AG20443 (cell line): ENCODE measurements at places on chromosomes 2 and 18.

GRCh38 chr18:41933778-41934177, 21.3 kb upstream of the PIK3C3 start:
- no peak for DNase-seq

- no peak for DNase-seq
These were observed at the start of gene SOX11 for GRCh38 chr2:5691985-5692529. Gene SOX11 (plus strand): TSS chr2:5692384. CDS start chr2:5692722, 338 bp downstream.

GRCh38 chr2:83615511-83615910, 843.6 kb downstream of the SUCLG1 start:
- no peak for DNase-seq

DNA sequence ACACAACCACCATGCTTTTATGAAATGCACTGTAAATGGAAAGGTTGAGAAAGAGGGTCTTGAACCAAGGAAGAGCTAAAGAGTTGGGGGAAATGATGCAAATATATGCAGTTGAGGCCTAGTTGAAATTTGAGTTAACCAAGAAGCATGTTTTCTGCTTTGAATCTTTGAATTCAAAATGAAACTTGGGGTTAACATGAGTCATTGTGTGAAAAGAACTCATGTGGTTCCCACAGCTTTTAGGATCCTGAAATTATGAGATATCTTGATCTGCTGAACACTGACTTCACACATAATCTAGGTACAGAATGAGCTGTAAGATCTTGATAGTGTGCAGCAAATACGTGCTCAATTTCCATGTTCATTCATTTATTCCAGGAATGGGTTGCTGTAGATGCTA, 422.9 kb upstream of the TRIB2 start:
- DNase-seq, result no peak

GRCh38 chr2:34724107-34724506, 1125.0 kb upstream of the FAM98A start:
- DNase-seq, result no peak

- DNase-seq, result no peak
These were observed 132.1 kb downstream of the MSH2 start for GRCh38 chr2:47535073-47535472.

DNA sequence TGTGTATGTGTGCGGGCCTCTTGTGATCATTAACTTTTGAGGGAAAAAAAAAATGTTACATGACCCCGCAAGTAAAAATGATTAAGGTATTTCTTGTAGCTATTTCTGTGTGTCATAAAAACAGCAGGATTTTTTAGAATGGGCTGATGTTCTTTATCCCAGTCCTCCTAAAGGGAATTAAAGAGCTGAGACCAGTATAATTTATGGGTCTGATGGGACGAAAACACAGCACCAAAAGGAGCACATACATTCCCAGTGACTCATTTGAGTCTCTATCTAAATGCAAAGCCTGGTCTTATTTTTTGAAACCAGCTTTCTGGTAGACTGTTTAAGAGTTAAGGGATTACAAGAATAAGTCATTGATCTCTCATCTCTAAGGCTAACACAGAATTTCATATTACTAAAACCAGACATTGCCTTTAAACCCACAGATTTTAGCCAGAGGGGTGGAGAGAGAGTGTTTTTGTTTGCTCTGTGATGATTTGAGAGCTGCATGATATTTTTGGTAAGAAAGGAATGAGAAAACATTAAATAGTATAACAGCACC, 342.3 kb upstream of the EPHA4 start:
- DNase-seq, result no peak

GRCh38 chr2:74017223-74017622, 32.5 kb downstream of the TET3 start:
- DNase-seq, result no peak

DNA sequence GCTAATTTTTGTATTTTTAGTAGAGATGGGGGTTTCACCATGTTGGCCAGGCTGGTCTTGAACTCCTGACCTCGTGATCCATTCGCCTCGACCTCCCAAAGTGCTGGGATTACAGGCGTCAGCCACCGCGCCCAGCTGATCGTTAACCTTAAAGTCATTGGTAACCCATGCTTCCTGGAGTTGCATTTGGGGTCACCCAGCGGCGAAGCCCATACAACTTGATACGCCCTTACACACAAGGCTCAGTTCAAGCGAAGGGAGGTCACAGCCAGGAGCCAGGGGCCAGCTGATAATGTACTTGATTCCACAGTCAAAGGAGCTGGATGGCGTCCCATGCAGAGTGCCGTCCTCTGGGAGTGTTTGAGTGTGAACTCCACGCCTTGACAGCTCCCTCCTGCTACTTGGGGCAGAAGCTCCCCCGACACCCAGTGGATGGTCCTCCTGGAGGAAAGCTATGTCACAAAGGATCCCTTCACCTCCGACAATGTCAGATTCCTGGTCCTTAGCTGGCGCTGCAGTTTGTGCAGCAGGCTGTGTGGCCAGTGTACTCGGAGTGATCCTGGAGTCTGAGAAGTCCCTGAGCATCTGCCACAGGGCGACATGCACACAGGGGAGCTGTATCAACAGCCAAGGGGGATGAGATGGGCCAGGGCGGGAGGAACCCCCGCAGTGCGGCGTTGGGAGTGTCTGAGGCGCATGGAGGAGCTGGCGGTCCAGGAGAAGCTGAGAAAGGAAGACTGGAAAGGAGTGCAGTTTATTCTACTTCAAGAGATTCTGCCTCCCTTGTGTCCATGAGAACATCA, 7.9 kb downstream of the CLHC1 start:
- no peak for DNase-seq

GRCh38 chr2:31945572-31945935, 65.3 kb downstream of the MEMO1 start:
- DNase-seq, result no peak

DNA sequence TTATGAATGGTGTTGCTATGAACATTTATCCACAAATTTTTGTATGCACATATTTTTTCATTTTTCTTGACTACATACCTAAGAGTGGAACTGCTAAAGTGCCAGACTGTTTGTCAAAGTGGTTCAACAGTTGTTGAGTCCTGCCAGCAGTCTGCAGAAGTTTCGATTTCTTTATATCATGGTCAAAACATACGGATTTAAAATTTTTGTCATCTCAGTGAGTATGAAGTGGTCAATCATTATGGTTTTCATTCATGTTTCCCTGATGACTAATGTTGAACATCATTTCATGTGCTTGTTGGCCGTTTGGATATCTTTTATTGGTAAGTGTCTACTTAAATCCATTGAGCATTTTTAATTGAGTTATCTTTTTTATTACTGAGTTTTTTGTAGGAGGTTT, 39.2 kb downstream of the CCDC138 start:
- no peak for DNase-seq

DNA sequence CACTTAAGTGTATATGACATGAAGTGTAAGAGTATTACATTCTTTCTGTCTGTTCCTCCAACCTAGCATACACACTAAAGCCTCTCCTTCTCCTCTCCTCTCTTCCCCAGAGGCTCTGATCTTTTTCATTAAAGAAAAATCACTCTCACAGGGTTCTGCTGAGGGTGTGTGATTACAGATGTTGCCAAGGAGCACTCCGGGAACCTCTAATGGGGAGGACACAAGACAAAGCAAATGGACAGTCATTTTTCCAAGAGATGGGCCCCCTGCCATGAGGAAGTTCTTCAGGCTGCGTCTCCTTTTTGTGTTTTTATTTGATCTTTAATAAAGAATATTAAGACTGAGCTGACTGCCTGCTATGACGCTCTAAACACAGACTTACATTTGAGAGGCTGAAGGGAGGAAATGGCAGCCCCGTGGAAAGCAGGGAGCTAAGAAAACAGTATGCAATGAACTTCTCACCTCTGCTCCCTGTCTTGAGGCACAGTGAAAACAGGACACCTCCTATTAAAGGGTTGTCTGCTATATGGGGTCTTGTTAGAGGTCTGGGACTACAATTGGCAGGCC, 578.1 kb downstream of the PIK3C3 start:
- no peak for DNase-seq

DNA sequence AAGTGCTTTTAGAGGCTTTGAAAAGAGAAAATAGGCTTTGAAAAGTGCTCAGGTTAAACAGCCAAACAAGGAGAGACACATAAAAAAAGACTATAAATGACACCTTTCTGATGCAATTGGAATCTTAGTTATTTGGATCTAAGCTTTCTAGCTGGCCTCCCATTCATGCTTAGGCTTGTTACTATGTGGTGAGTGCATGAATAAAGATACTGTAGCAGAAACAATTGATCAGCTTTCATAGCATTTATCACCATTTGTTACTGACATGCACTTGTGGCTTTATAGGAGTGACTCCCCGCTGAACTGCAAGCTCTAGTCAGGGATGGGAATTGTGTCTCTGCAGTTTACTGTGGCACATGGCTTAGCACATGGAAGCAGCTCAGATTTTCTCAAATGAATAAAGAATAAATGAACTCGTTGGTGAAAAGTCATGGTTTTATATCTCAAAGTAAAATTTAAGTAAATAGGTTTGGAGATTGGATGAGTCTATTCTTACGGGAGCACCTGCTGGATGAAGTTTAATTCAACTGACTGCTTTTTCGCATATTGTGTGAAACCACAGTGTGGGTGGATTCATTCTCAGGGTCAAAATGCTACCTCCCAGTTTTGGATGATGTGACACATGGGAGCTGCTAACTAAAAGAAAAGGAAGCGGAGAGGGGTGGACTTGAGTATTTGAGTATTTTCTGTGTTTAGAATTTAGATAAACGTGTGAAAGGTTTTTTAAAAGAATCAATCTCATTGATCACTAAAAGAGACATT, 91.1 kb upstream of the NOL4 start:
- DNase-seq, result no peak

DNA sequence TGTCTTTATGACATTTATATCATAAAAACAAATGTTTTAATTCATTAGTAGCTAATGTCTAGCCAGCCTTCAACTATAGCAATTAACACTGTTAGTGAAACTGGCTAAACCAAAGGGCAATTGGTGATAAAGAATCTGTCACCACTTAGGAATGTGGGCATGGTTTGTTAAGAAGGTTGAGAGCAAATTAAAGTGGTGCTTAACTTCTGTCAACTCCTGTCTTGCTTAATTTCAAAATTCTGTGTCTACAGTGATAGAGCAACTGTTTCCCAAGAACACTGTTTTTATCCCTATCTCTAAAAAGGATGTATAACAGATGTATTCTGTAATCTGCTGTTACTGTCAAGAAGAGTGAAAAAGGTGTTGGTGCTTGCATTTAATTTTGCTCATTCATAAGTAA, 36.5 kb downstream of the CFAP36 start:
- peak; percentile 11 for DNase-seq

GRCh38 chr2:164877927-164878326, 36.3 kb upstream of the COBLL1 start:
- DNase-seq, result no peak

GRCh38 chr2:168244318-168244717, 3.1 kb downstream of the STK39 start:
- DNase-seq, result no peak

DNA sequence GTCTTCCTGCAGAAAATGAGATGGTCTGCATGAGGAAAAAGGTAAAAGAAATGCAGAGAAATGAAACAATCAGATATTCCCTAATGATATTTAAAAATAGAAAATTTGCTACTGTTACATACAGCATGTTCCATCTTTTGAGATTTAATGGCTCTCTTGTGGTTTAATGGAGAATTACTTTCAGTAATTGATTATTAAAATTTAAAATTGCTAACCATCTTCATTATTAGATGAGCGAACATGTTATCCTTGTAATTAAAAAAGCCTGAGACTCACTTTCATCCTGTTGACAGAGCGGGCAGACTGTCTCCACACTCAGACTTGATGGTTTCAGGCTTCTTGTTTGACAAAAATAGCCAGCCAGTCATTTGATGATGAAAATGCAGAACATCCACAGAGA, 171.0 kb downstream of the GRB14 start:
- no peak for DNase-seq

DNA sequence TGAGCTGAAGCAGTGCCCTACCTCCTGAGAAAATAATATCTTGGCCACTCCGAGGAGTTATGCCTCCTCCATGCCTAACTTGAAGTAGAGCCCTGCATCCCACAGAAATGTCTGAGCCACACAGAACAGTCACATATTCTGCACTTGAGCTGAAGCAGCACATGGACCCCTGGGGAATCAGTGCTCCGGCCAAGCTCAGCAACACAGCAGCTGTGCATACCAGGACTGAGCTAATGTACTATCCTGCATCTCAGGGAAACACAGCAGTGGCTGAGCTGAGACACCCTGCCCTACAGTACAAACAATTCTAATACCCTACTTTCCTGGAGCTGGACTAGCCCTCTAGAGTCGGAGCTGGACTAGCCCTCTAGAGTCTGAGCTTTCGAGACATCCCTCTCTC, 166.9 kb downstream of the ZNF516 start:
- DNase-seq, result no peak

DNA sequence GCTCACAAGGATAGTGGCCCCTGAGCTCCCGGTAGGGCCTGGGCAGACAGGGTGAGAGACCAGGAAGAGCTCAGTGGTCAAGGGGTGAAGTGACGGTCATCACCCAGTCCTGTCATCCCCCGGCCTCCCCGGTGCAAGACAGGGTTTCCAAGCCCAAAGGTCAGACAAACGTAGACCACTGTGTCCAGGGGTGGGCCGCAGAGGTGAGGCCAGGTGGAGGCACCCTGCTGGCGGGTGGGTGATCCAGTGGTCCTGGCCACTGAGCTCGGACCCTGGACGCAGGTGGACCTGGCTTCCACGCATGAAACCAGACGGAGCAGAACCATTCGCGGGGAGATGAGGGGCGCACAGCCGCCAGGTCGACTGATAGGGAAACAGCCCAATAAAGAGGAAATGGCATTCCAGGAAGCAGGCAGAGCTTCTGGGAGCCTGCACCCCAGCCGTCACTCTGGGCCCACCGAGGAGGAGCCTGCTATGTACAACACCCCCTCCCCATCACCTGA, 14.4 kb upstream of the SNED1 start:
- no peak for DNase-seq

GRCh38 chr2:116510117-116510671, 1304.3 kb upstream of the DDX18 start:
- no peak for DNase-seq

- DNase-seq, result peak; percentile 67
These were observed 99.3 kb downstream of the BIN1 start for GRCh38 chr2:127007652-127008051.

GRCh38 chr18:62992877-62993365, 277.6 kb downstream of the PHLPP1 start:
- no peak for DNase-seq

GRCh38 chr18:5890331-5891183, 4.8 kb downstream of the TMEM200C start:
- DNase-seq, result peak; percentile 45

DNA sequence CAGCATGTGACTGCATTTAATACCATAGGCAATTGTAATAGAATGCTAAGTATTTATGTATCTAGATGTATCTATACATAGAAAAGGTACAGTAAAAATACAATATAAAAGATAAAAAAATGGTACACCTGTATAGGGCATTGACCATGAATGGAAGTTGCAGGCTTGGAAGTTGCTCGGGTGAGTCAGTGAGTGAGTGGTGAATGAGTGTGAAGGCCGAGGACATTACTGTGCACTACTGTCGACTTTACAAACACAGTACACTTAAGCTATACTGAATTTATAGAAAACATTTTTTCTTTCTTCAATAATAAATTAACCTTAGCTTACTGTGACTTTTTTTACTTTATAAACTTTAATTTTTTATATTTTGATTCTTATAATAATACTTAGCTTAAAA, 8.9 kb downstream of the DIS3L2 start:
- no peak for DNase-seq
